ENCODE measurements at places on chromosomes 12 and 14. TPM values are rescaled to one million over a fixed set of nuclear protein-coding genes. Genes with fewer than 3 reads are reported as not detected.

Gene SLC16A7
- total RNA-seq = 7.5 TPM

Gene RASSF8
- total RNA-seq = 27.4 TPM

Gene ABCC9
- 10.1 TPM for total RNA-seq

Gene RNASE1
- total RNA-seq = not detected

Gene CLEC1B
- total RNA-seq = not detected

Gene FIGNL2
- 0.36 TPM for total RNA-seq

Gene TAS2R19
- total RNA-seq = 2.0 TPM

Gene LHX5
- total RNA-seq = not detected

Gene KLHDC1
- total RNA-seq = 4.9 TPM

Gene ANKRD33
- total RNA-seq = not detected

Gene ACSS3
- total RNA-seq = 5.8 TPM

Gene PDE3A
- 0.29 TPM for total RNA-seq

DNA sequence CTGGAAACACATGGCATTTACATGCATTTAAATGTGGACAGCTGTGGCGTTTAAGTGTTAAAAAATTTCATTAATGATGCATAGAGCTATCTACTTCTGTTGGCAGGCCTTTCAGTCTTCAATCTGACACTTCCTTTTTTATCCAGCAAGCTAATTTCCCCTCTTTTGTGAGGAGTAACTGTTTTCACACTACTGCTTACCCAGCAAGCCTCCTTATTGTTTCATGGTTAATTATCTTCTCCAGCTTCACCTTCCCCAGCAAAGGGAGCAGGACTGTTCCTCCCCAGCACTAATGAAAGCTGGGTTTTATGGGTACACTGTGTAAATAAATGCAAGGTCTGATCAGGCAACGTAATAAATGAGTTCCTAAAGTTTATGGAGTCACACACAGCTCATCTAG lies 129.4 kb upstream of the NPAS3 start:
- DNase-seq = no peak

DNA sequence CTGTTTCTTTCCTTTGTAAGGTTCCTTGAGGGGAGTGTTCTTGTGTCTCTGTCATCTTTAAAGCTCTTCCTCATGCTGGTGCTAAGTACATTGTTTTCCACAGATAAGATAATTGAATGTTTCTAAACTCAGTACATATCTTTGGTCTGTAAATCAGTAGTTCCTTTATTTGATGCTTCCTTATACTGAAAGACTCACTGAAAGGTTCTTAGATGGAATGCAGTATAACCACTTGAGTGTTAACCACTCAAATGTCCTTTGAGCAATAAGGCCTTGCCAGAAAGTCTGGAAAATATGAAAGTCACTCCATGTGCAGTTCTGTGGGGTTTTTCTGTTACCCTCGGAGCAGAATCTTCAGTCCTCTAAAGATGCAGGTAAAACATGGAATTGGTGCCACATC lies 23.0 kb upstream of the RNU6-8 start:
- DNase-seq = no peak

- DNase-seq = no peak
Measured at GRCh38 chr14:23589606-23590005, 11.0 kb upstream of the JPH4 start.

GRCh38 chr12:11577658-11578260 lies 71.7 kb upstream of the ETV6 start:
- DNase-seq = no peak

- DNase-seq = no peak
Measured at GRCh38 chr14:69663300-69663643, 51.9 kb downstream of the SUSD6 start.

GRCh38 chr12:114238808-114239207 lies 167.1 kb downstream of the TBX5 start:
- DNase-seq = peak; percentile 22

DNA sequence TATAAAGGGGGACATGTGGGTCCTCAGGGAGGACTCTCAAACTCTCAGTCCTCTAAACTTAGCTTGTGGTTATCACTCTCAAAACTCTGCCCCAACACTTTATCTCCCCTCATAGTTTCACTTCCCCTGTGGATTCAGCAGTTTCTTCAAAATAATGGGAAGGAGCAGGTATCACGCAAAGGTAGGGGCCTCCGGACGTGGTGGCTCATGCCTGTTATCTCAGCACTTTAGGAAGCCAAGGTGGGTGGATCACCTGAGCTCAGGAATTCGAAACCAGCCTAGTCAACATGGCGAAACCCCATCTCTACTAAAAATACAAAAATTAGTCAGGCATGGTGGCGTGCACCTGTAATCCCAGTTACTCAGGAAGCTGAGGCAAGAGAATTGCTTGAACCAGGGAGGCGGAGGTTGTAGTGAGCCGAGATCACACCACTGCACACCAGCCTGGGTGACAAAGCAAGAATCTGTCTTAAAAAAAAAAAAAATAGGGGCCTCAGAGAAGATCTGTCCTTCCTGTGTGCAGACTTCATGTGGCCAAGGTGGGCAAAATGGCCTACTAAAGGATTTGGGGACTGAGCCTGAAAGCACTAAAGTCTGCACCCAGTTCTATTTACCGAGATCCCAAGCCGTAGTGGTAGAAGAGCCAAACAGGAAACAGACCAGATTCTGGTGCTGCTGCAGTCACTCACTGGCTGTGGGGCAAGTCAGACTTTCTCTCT lies 6.4 kb downstream of the ITGB7 start:
- DNase-seq = no peak

- no peak for DNase-seq
Measured at GRCh38 chr12:77571127-77571526, 259.6 kb upstream of the NAV3 start.

GRCh38 chr14:39582028-39582654 lies 149.9 kb upstream of the FBXO33 start:
- DNase-seq = no peak

GRCh38 chr12:14313379-14314138 lies 51.9 kb upstream of the ATF7IP start:
- DNase-seq = no peak

DNA sequence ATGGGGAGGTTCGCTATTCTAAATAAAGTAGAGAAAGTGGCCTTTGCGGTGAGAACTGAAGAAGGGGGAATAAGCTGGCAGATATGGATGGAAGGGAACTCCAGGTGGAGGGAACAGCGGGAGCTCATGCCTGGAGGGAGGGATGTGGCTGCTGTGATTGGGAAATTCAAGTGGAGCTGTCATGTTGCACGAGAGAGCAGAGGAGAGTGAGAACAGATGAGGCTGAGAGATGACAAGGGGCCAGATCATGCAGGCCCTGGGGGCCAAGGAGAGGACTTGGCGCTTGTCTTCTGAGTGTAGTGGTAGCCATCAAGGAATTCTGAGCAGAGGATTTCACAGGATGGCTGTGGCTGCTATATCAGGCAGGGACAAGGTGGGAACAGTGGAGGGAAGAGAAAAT lies 35.0 kb downstream of the TGFB3 start:
- DNase-seq = no peak

DNA sequence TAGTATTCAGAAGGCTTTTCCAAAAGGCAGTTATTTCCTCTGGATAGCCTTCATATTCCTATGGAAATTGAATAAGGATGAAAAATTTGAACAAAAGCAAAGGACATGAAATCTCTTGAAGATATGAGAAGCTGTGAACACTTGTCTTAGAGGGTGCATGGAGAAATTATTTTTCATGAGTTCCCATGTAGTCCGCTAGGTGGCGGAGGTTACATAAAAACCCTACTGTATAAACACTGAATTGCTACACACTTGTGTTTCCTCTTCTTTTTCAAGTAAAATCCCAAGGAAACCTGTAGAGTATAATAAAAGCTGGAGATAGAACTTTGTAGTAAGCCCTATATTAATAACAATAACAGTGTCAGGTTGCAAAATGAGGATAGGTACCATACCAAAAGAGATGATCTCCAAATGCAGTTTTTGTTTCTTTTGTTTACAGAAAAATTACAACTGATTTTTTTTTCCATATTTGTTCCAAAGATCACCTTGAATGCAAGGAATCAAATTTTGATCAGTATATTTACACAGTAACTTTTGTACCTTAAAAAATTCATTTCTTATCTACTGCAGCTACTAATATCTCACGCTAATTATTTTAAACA lies 37.8 kb upstream of the OR4E1 start:
- DNase-seq = peak; percentile 38

DNA sequence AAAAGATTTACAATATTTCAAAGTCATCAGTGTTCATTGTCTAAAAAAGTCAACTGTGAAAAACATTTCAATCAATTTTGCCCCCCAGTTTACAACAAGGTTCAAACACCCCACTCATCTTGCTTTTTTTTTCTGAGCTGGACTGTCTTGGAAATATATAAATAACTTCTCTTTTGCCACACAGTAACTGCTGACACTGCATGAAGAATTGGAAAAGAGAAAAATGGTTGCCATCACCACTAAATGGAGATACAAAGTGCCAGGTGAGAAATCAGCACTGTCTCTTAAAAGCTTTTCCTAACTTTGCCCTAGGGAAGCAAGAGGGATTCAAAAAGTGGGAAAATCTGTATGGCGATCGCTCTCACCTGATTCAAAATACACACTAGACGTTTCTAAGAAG lies 101.4 kb downstream of the TRAFD1 start:
- no peak for DNase-seq

DNA sequence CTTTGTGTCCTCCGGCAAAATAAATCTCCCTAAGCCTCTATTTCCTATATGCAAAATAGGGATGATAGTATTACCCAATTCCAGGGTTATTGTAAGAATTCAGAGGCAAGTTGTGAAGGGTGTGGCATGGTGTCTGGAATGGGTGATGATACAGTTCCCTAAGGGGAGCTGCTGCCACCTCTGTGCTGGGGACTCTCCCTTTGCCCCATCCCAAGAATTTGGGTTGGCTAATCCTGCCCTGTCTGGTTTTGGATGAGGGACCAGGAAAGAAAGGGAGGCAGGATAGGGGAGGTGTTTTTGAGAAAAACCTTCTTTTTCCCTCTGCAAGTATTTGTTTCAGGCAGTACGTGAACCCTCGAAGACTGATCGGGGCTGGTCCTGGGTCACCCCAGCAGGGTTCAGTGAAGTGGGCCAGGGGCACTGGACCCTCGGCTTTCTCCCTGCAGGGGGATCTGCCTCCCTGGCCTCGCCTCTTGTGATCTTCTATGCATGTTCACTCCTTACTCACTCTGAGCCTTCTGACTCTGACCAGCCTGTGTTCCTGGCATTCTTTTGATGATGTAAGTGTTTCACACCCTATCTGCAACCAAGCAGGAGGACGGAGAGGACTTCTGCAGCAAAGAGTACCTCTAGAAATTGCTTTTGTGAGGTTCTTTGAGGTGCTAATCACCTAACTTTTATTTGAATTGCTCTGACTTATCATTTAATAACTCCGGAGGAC lies 60.8 kb downstream of the RASSF3 start:
- no peak for DNase-seq

- DNase-seq = peak; percentile 92
Measured at GRCh38 chr12:80186727-80187217, 87.4 kb downstream of the OTOGL start.

- DNase-seq = no peak
Measured at GRCh38 chr14:67514203-67514607, 18.9 kb upstream of the PLEKHH1 start.

DNA sequence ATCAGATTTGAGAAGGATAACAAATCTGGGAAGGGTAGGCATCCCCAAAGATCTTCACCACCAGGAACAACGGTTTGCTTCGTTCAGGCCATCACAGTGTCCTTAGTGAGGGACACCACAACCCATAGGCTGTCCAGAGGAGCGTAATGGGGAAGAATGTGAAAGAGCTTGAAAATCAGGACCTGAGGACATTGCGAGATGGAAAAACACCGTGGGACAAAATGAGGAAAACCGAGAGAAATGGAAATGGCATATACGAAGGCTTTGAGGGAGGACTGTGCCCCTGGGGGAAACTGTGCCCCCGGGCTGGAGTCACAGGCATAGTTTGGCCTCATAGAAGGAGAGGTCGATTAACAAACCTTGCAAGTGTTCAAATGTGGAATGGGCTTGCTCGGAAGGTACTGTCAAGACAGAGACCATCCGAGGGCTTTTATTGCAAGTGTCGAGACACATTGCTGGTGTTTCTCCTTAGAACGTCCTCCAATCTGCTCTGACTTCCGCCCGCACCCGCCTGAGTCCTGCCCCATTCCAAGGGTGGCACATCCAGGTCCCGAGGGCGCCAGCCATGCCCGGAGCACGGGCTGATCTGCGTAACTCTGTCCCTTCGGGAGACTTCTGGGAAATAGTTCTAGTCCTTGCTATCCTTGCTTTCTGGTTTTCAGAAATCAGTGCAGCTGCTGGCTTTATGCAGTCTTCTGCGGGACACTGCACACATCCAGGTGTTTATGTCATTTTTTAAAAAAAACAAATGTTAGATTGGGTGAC lies 885 bp upstream of the PALS1 start:
- peak; percentile 61 for DNase-seq

GRCh38 chr12:96516472-96517430 lies 27.4 kb downstream of the CFAP54 start:
- peak; percentile 72 for DNase-seq

GRCh38 chr12:79673354-79673753 lies 17.4 kb downstream of the PAWR start:
- peak; percentile 60 for DNase-seq

DNA sequence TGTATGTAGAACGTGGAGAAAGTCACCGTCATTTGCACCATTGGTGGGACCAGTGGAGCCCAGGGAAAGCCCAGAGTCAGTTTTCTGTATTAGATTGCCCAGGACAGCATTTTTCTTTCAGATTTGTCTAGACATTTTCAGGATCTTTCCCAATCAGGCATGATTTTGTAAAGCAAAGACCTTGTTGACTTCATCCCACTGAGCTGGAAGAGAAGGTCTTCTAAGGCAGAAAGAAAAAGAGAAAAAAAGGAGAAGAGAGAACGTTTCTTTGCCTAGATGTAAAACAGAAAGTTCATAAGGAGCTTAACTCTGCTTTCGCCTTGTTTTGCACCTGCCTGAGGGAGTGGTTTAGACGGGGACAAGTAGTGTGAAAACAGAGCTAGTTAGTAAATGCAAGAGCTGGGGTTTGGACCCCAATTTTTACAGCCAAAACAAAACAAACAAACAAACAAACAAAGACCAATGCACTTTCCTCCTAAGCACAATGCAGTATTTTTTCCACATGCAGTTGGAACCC lies 273.1 kb downstream of the ZFP36L1 start:
- no peak for DNase-seq

DNA sequence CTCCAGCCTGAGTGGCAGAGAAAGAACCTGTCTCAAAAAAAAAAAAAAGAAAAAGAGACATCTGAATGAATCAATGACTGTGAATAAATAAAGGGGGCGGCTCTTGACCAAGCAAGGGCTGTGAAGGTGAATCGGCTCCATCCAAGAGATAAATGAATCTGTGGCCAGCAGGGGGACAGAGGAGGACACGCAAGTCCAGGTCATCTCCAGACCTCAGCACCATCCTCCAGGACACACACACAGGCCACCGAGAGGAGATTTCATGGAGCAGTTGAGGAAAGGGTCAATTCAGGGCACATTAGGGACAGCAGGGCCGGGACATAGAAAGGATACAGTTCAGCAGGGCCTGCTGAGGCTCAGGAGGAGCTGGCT lies 21.6 kb downstream of the TRPV4 start:
- no peak for DNase-seq

GRCh38 chr12:5643266-5643665 lies 211.4 kb downstream of the NTF3 start:
- DNase-seq = no peak

Data from myocyte (in vitro differentiated cells).